ENCODE measurements at places on chromosomes 2 and 18. TPM values are rescaled to one million over a fixed set of nuclear protein-coding genes. Genes with fewer than 3 reads are reported as not detected.

Gene HSPE1
- 101 TPM for total RNA-seq

Gene CHPF
- 43.1 TPM for total RNA-seq

GRCh38 chr2:227643990-227644551 lies 22.5 kb upstream of the SCYGR5 start:
- H3K27ac ChIP-seq: no peak overlapping the region
- no peak for DNase-seq
- no peaks in the 10 kb centered on the region for H3K36me3 ChIP-seq

DNA sequence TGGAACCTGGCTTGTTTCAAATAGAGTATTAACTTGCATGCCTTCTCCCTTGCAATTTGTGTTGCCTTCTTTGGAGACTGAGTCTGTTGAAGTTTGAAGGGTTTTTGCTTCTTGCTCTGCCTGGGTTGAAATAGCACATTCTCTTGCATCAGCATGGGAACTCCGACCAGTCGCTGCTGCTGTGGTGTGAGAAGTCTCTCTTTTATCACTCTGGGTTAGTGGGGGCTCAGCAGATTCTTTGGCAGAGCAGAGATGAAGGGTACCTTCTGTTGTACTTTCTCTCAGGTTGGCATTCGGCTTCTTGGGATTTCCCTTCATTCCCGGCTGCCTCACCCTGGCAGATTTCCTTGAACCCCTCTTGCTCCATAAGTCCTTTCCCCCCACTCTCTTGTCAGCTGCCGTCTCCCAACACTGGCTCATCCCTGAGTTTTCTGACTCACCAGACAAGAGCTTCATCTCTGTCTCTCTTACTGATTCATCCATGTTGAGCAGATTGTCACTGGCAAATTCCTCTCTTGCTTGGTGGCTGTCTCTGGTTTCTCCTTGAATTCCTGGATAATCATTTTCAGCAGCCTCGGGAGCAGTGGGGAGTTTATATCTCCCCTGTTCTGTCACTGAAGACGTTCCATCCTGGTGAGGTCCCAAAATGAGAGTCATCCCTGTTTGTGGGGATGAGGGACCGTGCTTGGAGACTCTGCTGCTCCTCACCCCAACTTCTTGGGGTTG lies 49.9 kb downstream of the ALPK2 start:
- H3K27me3 ChIP-seq: no peaks in the 10 kb centered on the region
- no peaks in the 10 kb centered on the region for H3K36me3 ChIP-seq
- H3K27ac ChIP-seq: no peak overlapping the region
- no peak for DNase-seq
- no peak overlapping the region for H3K4me3 ChIP-seq

GRCh38 chr2:5175231-5175630 lies 517.0 kb upstream of the SOX11 start:
- no peak overlapping the region for H3K4me3 ChIP-seq
- no peaks in the 10 kb centered on the region for H3K4me1 ChIP-seq
- H3K36me3 ChIP-seq: no peaks in the 10 kb centered on the region
- no peak overlapping the region for H3K27ac ChIP-seq
- H3K27me3 ChIP-seq: no peaks in the 10 kb centered on the region
